ENCODE measurements at places on chromosomes 3 and 15.

DNA sequence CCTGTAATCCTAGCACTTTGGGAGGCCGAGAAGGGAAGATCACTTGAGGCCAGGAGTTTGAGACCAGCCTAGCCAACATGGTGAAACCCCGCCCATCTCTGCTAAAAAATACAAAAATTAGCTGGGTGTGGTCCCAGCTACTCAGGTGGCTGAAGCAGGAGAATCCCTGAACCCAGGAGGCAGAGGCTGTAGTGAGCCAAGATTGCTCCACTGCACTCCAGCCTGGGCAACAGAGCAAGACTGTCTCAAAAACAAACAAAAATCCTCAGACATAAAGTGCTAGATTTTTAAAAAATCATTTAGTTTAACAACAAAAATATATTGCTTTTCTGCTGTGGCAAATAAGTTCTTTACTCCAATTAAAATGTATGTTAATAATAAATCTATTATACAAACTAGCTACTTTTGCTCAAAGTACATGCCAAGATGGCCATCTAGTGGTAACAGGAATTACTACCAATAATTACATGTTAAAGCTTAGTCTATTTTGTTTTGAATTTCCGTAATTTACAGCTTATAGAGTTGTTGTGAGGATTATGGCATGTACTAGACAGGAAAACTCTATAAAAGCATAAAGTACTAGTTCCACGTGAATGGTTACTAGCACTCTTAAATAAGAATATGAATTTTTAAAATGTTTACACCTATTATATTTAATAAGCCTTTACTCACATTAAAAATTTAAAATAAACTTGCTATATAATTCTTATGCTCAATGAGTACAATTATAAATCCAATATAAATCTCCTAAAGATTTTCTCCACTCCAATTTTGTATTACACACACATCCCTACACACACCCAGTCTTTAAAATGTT, 39.0 kb downstream of the GABPB1 start:
- peak; percentile 52 for ATAC-seq

GRCh38 chr3:54094926-54095325, 27.4 kb upstream of the CACNA2D3 start:
- ATAC-seq = no peak

DNA sequence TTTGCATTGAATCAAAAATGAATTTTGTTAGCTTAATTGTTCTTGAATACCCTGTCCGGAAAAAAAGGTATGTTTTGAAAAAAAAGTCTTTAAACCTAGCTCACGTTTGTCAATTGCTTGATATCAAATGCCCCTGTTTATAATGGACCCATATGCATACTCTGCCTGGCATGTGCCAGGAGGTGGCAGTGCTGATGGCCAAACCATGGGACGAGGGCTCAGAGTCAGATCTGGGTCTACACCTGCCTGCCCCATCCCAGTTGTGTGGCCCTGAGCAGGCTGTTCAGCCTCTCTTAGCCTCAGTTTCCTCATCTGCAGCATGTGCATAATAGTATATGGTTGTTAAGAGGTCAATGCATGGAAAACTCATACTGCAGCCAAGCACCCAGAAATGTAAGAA, 38.8 kb downstream of the PRKCD start:
- ATAC-seq = no peak

- ATAC-seq = no peak
These were observed 425.2 kb upstream of the TBL1XR1 start for GRCh38 chr3:177622520-177622919.

- peak; percentile 85 for ATAC-seq
These were observed 55.1 kb downstream of the MBNL1 start for GRCh38 chr3:152323834-152324233.

DNA sequence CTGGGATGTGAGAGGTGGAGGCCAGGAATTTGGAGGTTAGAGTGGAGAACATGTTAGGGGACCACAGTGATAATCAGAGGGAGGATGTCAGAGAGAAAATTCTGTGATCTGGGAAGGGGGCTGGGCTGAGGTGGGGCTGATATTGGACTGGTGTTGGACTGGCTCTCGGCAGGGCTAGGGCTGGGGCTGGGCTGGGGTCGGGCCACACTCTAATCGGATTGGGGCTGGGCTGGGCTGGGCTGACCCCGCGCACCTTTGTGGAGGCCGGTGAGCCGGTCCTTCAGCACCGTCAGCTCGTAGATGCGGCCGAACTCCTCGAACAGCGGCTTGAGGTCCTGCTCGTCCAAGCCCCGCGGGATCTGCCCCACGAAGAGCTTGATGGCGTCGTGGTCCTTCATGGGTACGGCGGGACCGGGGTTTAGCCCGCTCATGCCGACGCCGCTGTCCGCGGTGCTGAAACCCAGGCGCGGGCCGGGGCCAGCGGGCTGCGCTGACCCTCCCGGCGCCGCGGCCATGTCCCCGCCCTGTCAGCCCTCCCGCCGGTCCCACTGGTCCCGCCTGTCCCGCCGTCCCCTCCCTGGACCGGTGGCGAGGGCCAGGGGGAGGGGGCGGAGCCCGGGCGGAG, 485 bp downstream of the CELF6 start:
- ATAC-seq = peak; percentile 65

DNA sequence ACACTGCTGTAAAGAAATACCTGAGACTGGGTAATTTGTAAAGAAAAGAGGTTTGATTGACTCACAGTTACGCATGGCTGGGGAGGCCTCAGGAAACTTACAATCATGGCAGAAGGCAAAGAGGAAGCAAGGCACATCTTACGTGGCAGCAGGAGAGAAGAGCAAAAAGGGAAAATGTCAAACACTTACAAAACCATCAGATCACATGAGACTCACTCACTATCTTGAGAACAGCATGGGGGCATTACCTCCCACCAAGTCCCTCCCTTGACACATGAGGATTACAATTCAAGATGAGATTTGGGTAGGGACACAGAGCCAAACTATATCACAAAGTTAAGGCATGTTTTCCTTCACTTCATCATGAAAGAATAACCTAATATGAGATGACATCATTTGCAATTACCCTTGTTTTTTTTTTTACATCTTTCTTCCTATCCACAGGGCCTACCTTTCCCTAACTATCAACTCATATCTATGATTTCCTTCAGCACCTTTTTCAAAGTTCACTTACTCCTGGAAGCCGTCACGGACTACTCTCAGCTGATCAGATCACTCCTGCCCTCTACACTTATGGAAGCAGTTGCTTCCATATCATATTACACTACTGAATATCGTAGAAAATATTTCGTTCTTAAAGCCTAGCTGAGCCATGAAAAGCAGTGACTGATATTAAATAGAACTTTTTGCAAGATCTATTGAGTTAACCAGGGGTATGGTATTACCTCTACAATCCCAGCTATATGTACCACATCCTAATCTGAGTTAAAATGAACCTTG, 25.5 kb upstream of the ATP8B4 start:
- ATAC-seq = peak; percentile 28

GRCh38 chr15:100236981-100237720, 104.6 kb downstream of the ADAMTS17 start:
- ATAC-seq = no peak

DNA sequence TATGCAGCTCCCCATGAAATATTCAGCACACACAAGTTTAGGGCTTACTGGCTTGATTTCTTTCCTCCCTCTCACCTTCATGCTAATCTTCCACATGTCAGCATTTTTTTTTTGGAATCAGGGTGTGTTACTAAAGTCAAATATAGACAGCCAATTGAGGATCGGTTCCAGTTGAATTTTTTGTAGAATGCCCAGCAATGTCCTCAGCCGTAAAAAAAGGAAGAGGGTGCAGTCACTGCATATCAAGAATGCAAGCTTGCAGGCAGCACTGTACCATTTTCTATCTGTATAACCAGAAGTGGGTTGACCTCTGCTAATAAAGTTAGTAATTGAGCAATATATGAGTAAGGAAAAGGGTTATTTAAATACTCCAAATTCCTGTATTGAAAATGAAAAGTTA, 51.4 kb upstream of the CHMP2B start:
- no peak for ATAC-seq

GRCh38 chr15:70650567-70651302, 112.6 kb downstream of the UACA start:
- ATAC-seq = no peak

DNA sequence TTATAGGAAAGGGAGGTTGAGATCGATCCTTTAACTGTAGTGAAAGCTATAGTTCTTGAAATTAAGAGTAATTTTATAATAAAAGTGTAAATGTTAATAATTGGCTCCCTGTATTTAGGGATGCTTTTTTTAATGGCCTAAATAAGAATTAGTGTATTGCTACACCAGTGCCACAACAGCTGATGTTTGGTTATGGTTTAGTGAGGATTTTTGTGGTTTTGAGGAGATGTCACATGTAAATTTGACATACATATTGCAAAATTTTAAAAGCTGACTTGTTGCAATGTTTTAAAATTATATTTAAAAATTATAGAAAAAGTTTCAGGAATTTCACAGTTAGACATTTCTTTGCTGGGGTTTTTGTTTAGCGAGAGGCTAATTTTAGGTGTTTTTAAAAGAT, 3.9 kb downstream of the TSC22D2 start:
- no peak for ATAC-seq

- ATAC-seq = no peak
These were observed 716 bp downstream of the CPEB1 start for GRCh38 chr15:82646250-82647044.
